ENCODE measurements at places on chromosomes 7 and 10. TPM values are rescaled to one million over a fixed set of nuclear protein-coding genes. Genes with fewer than 3 reads are reported as not detected.

DNA sequence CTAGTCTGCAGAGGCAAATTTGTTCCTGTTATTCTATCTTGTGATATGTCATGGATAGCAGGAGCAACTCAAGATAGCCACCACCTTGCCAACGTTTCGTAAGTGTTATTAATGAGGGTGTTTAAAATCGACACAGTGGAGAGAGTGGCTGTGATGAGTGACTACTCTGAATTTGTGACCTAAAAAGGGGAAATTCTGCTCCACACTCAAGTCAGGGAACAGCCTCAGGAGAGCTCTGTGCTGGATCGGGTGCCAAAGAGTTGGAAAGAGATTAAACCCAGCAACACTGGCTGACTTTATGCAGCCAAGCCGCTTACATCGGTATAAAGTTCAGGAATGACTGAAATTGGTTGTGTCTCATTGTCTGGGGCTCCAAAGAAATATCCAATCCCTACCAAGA lies 9.5 kb downstream of the TACC2 start:
- DNase-seq: no peak

GRCh38 chr10:132493246-132493755 lies 44.3 kb upstream of the INPP5A start:
- peak; percentile 9 for DNase-seq

DNA sequence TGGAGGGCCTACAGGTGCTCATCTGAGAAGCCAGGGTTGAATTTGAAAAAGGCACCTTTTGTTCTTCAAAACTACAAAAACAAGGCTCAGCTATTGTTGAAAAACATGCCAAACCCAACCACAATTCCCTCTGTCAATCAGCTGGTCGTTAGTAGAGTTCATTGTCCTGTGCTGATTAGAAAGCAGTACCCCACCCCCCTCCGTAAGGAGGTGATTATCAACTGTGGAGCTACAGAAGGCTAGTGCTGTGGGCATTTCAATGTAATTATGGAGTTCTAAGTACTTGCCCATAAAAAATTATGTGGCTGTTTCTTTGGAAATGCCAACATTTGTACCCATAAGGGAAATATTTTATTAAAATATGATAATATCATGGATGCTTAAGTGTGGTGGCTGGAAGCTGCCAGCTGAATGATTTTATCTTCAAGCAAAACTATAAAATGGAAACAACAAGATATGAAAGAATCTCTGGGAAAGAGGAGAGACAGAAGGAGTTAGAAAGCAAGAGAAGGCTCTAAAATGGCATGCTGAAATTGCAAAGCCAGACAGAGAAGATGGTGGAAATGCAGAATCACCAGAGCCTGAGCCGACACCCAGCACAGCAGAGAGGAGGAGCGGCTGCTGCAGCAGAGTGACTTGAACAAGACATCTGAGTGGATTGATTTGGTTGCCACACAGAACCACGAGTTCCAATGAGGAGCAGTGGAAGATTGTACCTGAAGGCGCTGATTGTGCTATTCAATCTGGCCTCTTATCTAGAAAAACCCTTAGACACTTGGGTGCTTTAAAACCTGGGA lies 179.5 kb upstream of the LRGUK start:
- no peak for DNase-seq

DNA sequence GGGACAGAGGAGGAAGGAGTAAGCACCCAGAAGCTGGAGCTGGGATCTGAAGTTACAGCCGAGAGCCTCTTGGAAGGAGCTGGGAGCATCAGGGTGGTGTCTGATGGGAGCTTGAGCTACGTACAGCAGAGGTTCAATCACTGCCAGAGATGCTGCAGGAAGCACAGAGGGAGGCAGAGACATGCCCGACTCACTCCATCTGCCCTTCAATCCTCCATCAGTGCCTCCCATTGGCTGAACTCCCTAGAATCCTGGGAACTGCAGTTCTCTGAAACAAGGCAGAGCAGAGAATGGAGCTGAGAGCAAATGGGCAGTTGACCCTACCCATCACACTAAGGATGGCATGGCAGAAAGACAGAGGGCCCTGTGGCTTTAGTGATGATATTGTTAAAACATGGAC lies 40.0 kb upstream of the CTBP2 start:
- no peak for DNase-seq

- DNase-seq: no peak
These were observed 29.8 kb downstream of the PDLIM1 start for GRCh38 chr10:95260909-95261552.

DNA sequence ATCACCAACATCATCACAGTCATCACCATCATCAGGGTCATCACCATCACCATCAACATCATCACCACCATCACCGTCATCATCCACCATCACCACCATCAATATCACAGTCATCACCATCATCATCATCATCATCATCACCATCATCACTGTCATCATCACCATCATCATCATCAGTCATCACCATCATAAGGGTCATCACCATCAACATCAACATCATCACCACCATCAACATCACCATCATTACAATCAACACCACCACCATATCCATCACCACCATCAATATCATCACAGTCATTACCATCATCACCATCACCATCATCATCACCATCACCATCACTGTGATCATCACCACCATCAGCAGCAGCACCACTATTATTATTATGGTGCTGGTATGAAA lies 218.9 kb downstream of the TNS3 start:
- no peak for DNase-seq

GRCh38 chr7:11237742-11238141 lies 264.1 kb downstream of the PHF14 start:
- no peak for DNase-seq

- DNase-seq: no peak
These were observed 31.0 kb downstream of the CHST15 start for GRCh38 chr10:124062390-124062789.

- no peak for DNase-seq
These were observed 42.8 kb upstream of the RABGEF1 start for GRCh38 chr7:66697449-66698438.

- DNase-seq: no peak
These were observed 34.8 kb upstream of the CHST15 start for GRCh38 chr10:124127965-124128810.

GRCh38 chr7:2312267-2312929 lies 1.8 kb downstream of the SNX8 start:
- DNase-seq: no peak

DNA sequence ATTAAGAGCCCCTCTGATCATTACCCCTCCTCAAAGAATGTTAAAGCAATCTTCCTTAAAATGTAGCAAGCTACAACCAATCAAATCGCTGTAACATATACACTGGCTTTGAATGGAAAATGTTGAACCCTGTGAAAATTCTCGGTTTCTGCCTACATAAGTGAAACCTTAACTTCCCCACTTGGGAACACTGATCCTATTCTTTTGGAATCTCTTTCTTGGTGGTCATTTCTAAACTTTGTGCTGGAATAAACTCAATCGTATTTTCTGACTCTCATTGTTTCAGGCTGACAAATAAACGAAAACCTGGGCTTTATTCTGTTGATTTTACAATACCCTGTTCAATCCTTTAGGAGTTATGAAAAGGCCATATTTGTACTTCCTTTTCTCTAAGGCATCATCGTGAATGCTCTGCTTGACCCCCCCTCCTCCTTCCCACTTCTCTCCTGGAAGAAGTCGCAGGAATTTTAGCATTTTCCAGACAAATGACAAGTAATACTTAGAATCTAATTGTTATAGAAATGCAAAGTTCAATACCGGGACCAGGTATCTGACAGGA lies 155.1 kb upstream of the FAM13C start:
- no peak for DNase-seq

DNA sequence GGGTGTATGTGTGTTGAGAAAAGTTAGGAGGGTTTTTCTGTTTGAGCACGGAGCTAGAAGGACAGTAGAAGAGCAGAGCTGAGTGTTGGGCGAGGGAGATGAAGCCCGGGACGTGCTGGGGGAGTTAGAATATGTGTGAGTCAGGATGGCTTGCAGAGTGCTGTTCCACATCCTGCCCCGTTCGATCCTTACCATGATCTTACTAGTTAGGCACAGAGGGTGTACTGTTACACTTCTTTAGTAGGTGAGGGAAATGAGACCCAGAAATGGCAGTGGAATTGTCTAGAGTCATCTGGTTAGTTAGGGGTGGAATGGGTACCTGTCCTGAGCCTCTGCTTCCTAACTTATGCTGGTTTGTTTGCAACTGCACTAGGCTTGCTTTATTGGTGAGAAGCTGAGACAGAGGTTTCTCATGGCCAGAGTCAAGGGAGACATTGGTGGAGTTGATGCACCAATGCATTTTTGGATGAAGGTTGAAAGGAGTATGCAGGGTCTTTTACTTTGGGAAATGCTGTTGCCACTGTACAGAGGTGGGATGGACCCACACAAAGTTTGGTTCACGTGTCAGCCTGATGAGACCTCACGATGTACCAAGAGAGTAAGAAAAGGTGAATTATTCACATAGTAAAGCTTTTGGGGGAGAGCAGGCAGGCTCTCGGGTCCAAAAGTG lies 42.4 kb downstream of the CCNY start:
- no peak for DNase-seq

GRCh38 chr10:5076615-5077014 lies 17.6 kb upstream of the AKR1C3 start:
- DNase-seq: no peak

DNA sequence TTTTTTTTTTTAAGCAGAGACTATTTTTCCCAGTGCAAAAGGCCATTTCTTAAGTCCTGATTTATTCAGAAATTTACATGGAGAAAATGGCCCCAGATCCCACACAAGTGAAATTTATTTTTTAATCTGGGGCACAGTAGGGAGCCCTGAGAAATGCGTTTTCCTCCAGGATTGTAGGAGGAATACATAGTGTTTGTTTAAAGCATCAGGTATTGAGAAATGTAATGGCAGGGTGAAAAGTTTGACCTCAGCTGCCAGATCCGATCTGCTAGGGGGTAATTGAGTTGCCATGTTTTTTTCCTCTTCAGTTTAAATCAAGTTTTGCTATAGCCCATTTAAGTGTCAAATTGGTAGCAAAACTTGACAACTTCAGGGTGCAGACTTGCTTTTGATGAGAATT lies 110.0 kb downstream of the LRMDA start:
- no peak for DNase-seq

DNA sequence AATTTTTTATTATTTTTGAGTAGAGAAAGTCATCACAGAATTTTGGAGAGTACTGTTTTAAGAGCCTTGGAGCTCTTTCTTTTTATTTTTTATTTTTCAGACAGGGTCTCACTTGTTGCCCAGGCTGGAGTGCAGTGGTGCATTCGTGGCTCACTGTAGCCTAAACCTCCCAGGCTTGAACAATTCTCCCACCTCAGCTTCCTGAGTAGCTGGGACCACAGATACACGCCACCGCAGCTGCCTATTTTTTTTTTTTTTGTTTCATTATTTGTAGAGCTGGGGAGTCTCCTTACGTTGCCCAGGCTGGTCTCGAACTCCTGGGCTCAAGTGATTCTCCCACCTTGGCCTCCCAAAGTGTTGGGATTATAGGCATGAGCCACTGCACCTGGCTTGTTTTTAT lies 10.6 kb downstream of the CPA4 start:
- DNase-seq: no peak

DNA sequence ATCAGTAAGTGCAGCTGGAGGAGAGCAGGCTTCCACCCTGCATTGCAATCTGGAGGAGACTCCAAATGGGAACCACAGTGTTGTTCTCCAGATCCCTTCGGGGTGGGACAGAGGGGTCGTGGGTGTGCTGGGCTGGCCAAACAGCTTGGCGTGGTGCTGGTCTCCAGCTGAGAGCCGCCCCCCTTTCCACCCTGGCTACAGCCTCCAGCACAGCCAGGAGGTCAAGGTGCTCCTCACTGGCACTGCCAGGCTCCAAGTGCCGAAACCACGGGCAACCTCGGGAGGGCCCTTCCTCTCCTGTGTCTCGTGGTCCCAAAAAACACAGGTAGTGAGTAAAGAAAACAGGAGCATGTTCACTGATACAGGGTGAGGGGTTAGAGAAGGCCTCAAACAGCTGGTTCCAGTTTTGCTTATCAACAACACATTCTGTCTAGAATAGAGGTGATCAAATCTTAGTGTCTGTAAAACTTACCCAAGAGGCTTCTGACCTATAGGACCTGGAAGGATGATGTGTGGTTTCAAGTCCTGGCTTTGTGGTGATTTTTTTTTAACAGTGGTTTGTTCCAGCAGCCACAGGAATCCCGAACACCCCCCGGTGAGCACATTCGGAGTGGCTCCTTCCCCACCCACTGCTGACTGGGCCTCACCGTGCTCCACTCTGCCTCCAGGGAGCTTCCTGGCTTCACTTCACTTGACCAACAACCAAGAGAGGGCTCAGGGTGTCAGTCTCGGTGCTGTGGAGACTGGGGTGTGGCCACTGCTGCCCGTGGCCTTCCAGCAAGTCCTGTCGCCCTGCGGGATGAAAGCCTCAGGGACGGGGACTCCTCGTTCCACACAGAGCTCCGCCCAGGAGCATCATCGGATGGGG lies 31.2 kb upstream of the EN2 start:
- DNase-seq: no peak

- no peak for DNase-seq
These were observed 130.3 kb downstream of the SDK1 start for GRCh38 chr7:3431306-3431705.

- DNase-seq: no peak
These were observed 3.7 kb downstream of the METTL27 start for GRCh38 chr7:73838642-73839041.

- DNase-seq: peak; percentile 52
These were observed 225.2 kb upstream of the PRSS58 start for GRCh38 chr7:142482891-142483658.

DNA sequence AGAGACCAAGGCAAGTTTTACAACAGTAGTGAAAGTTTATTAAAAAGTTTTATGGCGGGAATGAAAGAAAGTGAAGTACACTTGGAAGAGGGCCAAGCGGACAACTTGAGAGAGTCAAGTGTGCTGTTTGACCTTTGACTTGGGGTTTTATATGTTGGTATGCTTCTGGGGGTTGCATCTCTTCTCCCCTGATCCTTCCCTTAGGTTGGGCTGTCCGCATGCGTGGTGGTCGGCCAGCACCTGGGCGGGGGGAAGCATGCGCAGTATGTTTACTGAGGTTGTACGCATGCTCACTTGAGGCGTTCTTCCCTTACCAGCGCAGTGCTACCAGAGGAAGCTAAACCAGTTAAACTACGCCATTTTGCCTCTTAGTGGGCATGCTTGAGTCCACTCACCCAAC lies 31.9 kb downstream of the NUP42 start:
- DNase-seq: no peak

Gene GNA12
- 17.5 TPM for total RNA-seq

Gene CCDC186
- 42.3 TPM for total RNA-seq

Gene SPACDR
- total RNA-seq: 1.0 TPM

Gene IFIT1B
- total RNA-seq: not detected

Gene CFAP70
- total RNA-seq: 11.5 TPM

Gene FAM237B
- total RNA-seq: not detected

Gene OR2A1
- not detected for total RNA-seq

Gene AMPH
- 2.6 TPM for total RNA-seq

Gene NPY
- 6.3 TPM for total RNA-seq

Gene PHKG1
- total RNA-seq: not detected

Data from body of pancreas (tissue), 4 donors.